ENCODE measurements at places on chromosomes 2 and 18.

DNA sequence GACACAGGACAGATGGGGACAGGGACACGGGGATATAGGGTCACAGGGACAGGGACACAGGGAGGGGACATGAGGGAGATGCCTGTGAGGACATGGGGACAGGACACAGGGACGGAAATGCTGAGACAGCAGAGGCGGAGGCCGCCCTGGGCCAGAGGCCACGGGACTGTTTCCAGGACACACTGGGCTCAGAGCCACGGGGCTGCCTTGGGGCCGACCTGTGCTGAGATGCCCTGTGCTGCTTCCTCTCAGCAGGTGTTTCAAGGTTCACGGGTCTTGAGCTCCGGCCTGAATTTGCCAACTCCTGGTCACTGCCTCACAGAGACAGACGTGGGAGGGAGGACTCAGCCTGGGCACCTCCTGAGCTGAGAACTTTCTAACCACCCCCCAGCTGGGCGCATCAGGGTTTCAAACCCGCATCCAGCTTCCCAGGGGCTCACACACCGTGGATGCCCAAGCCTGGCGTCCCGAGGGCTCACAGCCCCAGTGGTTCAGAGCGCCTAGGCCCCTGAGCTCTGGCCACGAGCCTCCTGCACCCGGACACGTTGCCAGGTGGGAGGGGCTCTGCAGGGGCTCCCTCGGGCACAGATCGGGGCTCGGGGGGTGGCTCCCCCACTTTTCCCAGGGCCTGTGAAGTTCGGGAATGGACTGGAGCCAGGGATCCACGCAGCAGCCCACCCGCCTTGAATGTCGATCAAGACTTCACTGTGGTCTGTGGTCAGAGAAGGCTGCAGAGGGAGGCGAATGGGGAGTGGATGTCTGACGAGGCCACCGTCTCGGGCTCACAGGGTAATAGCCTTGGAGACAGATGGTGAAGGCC is 64.1 kb downstream of the SLC66A2 start:
- peak; percentile 15 for DNase-seq

GRCh38 chr2:144003460-144004075 is 516.4 kb downstream of the ZEB2 start:
- no peak for DNase-seq

- DNase-seq, result no peak
These were observed 33.4 kb upstream of the VPS54 start for GRCh38 chr2:64052463-64053241.

DNA sequence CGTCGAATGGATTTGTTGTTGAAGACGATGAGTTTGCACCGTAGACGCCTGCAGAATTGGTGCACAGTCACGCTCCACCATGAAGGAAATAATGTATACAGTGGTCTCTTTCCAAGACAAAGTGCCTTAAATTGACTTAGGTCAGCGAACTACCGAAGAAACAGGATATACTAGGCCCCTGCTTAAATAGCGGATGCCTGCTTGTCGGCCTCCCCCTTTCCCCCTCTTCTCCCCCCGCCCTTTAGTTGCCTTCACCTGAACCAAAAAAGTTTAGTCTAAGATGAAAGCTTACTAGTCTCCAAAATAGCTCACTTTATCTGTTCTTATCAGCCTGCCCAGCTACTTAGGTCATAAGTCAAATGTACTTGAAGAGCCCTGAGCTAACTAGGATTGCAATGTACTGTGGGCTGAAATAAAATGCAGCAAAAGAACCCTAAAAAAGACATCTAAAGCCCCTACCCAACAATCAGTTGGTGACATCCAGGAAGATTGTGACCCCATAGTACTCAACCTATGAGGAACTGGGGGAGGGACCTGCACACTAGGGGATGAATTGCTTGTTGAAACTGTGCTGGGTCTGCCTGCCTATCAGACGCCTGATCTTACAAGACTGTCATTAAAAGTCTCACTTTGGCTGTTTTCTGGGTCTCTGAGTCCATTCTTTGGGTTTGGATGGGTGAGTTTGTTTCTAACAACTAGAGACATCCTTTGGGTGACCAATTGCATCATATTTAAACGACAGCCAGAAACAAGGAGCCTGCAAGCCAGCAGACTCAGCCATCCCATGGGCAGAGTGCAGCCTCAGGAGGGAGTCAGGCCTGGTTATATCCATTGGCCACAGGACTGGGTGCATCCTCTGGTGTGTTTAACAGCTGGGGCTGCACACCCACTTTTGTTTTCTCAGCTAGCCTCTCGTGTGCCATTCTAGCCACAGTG is 14.5 kb downstream of the ACOXL start:
- no peak for DNase-seq

DNA sequence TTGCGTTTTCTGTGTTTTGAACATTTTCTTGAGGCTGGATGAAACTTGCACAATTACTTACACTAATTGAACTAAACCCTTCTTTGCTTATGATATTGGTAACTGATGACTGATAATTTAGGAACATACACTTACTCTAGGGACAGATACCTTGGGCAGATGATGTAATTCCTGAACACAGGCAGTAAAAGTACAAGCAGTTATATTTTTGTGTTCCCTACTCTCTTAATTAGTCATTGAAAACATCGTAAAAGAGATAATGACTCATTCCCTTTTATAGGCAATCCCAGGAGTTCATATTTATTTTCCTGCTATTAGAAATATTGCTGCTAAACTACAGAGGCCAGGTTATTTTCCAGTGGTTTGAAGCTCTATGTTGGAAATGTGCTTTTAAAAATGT is 46.4 kb downstream of the CCDC85A start:
- DNase-seq, result no peak

DNA sequence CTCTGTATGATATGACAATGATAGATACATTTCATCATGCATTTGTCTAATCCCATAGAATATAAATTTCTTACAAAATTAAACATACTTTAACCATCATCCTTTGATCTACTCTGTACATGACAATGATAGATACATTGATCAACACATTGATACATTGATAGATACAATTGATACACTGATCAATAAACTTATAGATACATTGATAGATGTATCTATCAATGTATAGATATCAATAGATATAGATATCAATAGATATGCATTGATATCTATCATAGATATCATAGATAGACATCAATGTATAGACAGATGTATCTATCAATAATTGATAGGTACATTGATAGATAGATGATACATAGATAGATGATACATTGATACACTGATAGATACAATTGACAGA is 105.4 kb downstream of the DYM start:
- no peak for DNase-seq

GRCh38 chr2:55780697-55781096 is 87.1 kb upstream of the PNPT1 start:
- no peak for DNase-seq

GRCh38 chr18:34339155-34339554 is 114.4 kb upstream of the NOL4 start:
- DNase-seq, result no peak

- no peak for DNase-seq
These were observed 65.6 kb downstream of the CYB5A start for GRCh38 chr18:74226156-74226555.

DNA sequence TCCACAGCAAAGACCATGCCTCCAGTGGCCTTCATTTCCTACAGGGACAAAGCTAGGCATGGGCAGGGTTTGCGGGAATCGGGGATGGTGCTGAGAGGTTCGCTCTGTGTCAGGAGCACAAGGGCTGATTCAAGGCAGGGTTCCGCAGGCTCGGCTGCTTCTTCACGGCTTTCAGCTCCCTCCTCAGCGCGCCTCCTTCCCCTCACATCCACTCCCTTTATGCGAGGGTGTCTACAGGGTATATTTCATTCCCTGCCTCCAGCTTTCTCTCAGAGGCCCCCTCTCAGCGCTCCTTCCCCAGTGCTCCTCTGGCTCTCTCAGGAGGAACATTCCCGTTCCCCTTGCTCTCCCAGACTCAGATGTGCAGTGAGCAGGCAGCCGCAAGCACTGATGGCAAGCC is 78.7 kb upstream of the ASB18 start:
- no peak for DNase-seq

DNA sequence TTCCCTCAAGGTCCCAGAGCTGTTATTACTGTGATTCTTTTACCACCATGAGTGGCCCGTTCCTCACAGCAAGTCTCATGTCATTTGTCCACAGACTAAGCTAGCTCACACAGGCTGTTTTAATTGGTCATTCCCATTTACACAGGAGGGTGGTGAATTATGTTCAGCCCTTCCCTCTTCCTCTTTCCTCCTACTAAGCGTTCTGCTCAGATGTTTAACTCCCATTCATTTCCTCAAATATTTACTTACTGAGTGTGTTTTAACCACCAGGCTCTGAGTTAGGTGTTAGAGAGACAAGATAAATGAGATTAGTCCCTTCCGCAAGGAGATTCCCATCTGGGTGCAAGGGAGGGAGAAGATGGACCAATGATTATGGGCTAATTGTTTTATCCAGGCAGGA is 403.6 kb upstream of the ACVR2A start:
- no peak for DNase-seq
